ENCODE measurements at places on chromosomes 3 and 15.
A peak's percentile ranks its signal among the peaks of the same experiment; 100 is the strongest.

GRCh38 chr3:138945709-138946662, 951 bp downstream of the FOXL2 start:
- DNase-seq: peak; percentile 44

DNA sequence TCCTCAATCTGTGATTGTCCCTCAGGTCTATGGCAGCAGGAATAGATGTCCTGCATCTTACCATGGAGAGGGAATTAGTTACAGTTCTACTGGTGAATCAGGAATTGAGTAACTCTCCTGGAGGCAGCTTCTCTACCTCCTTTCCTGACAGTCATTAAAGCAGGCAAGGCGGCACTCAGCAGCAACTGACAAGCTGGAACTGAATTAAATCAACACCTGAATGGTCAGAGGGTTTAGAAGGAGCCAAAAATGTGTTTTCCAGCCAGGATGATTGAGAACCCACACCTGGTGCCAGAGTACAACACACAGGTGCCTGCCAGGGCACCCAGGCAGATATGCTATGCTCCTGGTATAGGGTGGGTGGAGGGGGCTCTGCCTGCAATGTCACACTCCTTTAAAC, 43.1 kb upstream of the TIPARP start:
- no peak for DNase-seq

DNA sequence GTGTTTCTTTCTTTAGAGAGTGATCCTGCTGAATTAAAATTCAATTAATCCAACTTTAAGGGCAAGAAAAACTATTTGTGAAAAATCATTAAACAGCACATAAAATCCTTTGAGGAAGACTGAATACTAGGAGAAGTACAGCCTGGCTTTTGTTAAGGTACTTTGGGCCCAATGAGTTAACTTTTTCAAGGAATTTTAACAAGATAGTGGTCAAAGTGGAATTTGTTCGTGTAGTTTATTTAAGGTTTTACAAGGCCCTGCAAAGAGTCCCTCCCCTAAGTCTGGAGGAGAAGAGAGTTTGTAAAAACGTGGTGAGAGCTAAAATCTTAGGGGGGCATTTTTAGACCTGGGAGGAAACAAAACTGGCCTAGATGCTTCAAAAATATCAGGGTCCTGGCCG, 26.0 kb upstream of the TRIM71 start:
- DNase-seq: no peak

GRCh38 chr3:47996440-47996839, 19.8 kb downstream of the MAP4 start:
- DNase-seq: no peak

All from stimulated activated CD4-positive, alpha-beta T cell treated with anti-CD3 and anti-CD28 coated beads, Interleukin-2, amount 100 ng/mL, for 24 hours (primary cell).